ENCODE measurements at places on chromosomes 5 and 9.

- no peaks in the 10 kb centered on the region for H3K27me3 ChIP-seq
- no peak overlapping the region for H3K4me3 ChIP-seq
- no peak for DNase-seq
- no peaks in the 10 kb centered on the region for H3K36me3 ChIP-seq
These were observed 578.0 kb downstream of the EFNA5 start for GRCh38 chr5:107092695-107093094.

DNA sequence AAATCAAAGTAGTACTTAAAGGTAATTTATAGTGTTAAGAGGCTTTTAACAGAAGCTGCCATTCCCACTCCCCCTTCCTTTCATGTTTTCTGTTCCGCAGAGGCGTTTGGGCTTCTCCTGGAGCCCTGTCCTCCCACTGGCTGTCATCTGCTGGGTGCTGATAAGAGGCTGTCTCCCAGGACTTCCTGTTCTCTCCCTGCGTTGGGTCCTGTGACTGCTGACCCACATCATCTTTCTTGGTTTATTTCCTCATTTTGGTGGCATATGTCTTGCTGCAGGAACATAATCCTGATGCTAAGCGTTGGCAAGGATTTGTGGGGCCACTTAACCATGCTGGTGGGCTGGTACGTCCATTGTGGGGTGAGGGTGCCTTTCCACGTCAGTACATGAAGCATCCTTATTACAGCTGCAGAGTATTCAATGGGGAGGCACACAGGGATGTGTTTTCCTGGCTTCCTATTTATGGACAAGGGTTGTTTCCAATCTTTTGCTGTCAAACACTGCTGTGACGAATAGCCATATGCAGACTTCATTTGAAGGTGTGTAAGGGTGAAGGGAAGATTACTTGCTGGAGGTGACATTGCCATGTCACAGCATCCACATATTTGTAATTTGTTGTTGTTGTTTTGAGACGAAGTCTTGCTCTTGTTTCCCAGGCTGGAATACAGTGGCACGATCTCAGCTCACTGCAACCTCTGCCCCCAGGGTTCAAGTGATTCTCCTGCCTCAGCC, 22.3 kb upstream of the RNF130 start:
- H3K27ac ChIP-seq: no peak overlapping the region
- DNase-seq: peak; percentile 50
- H3K4me1 ChIP-seq: no peaks in the 10 kb centered on the region
- H3K4me3 ChIP-seq: no peak overlapping the region
- no peaks in the 10 kb centered on the region for H3K36me3 ChIP-seq

GRCh38 chr9:16817002-16817401, 53.5 kb downstream of the BNC2 start:
- H3K27me3 ChIP-seq: no peaks in the 10 kb centered on the region
- H3K4me3 ChIP-seq: no peak overlapping the region
- DNase-seq: no peak
- no peak overlapping the region for H3K27ac ChIP-seq
- no peaks in the 10 kb centered on the region for H3K4me1 ChIP-seq
- H3K36me3 ChIP-seq: no peaks in the 10 kb centered on the region

- H3K36me3 ChIP-seq: peaks cover 10% of the 10 kb centered on the region
- H3K4me1 ChIP-seq: peaks cover 24% of the 10 kb centered on the region
- H3K27me3 ChIP-seq: no peaks in the 10 kb centered on the region
- H3K27ac ChIP-seq: no peak overlapping the region
- H3K4me3 ChIP-seq: no peak overlapping the region
These were observed 88.8 kb downstream of the NR3C1 start for GRCh38 chr5:143314659-143315058.

DNA sequence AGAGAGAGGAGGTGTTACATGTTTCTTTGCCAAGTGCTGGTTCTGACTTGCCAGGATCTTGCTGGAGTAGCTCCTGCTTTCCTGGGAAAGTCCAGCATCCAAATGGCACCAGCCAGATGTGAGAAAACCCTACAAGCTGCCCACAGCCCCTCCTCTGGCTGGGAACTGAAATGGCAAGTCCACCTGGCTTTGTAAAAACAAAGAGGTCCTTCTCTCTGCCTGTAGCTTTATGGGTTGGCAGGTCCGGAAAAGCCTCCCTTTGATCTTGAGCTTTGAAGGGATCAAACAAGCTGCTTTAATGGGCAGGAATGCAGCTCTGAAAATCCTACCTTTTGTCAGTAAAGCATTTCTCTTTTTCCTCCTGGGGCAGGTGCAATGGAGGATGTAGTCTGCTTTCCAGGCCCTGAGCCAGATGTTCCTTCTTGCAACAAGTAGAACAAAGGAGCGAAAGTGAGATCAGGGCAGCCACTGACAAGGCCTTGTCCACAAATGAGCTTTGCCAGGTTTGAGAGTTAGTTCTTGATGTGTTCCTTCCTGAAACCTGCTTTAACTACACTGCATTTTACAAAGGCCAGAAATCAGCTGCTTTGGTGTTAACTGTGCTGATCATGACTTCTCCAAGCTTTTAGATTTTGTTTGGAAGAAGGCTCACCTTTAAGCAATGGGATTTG, 456.7 kb downstream of the ZNF608 start:
- H3K27ac ChIP-seq: no peak overlapping the region
- no peak for DNase-seq
- H3K27me3 ChIP-seq: no peaks in the 10 kb centered on the region
- H3K4me1 ChIP-seq: peaks cover 13% of the 10 kb centered on the region
- no peak overlapping the region for H3K4me3 ChIP-seq
- no peaks in the 10 kb centered on the region for H3K36me3 ChIP-seq

GRCh38 chr9:83070261-83070660, 7.3 kb upstream of the RASEF start:
- DNase-seq: no peak
- no peaks in the 10 kb centered on the region for H3K4me1 ChIP-seq
- H3K27me3 ChIP-seq: no peaks in the 10 kb centered on the region
- no peak overlapping the region for H3K4me3 ChIP-seq
- H3K27ac ChIP-seq: no peak overlapping the region
- H3K36me3 ChIP-seq: no peaks in the 10 kb centered on the region

DNA sequence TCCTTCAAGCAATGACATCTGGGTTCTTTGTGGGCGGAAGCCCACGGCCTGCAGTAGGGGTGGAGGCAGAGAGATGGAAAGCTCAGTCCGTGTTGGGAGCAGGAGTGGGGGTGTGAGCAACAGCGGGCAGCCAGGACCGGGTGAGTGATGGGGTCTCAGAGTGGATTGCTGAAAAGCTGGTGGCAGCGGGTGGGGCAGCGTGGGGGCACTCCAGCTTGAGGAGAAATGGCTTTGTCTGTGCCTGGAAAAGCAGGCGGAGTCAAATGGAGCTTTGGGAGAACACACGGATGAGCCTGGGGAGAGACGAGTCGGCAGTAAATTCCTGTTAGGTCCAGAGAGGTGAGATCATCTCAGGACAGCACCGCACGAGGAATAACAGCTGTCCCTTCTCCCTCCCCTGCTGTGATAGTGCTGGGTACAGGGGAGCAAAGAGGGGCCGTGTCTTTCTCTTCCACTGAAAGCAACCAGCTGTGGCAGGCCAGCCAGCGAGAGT, 42.1 kb downstream of the CACNA1B start:
- H3K4me1 ChIP-seq: peaks cover 7% of the 10 kb centered on the region
- DNase-seq: no peak
- H3K27ac ChIP-seq: no peak overlapping the region
- no peaks in the 10 kb centered on the region for H3K36me3 ChIP-seq
- peaks cover 4% of the 10 kb centered on the region for H3K27me3 ChIP-seq

GRCh38 chr9:10873999-10874398, 261.2 kb upstream of the PTPRD start:
- no peaks in the 10 kb centered on the region for H3K4me1 ChIP-seq
- H3K4me3 ChIP-seq: no peak overlapping the region
- H3K27ac ChIP-seq: no peak overlapping the region
- H3K27me3 ChIP-seq: no peaks in the 10 kb centered on the region
- no peaks in the 10 kb centered on the region for H3K36me3 ChIP-seq

- H3K36me3 ChIP-seq: no peaks in the 10 kb centered on the region
- H3K4me3 ChIP-seq: no peak overlapping the region
- peak overlapping the region; percentile 82 for H3K27ac ChIP-seq
- no peak for DNase-seq
These were observed 141.1 kb upstream of the SPDL1 start for GRCh38 chr5:169442403-169442874.

DNA sequence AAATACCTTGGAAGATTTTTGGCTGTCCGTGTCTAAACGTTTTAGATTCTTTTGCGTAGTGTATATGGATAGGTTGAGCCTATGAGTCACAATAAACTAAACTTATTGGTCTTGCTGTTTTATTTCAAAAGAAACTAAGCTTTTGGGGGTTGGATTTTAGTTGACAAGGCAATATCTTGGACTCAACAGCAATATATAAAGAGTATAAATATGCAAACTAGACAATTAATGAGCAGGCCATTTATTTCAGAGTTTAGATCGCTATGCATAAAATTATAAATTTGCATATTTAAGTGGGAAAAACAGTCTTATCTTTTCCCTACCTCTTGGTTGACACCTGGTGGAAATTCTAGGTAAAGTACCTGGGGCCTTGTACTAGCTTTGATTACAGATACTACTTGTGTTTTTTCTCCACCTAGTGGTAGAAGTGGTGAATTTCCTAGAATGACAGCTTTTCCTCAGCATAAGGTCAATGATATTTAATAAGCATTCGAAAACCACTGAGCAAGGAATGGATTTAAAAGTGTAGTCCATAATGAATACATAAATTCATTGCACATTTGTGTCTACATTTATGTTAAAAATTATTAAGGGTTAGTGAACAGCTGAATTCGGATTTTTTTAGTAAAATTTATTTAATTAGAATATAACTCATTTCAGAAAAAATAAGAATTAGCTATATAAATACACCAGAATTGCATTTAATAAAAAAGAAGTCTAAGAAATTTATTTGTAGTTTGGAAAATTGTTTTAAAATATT, 1.7 kb upstream of the ARRDC3 start:
- H3K36me3 ChIP-seq: no peaks in the 10 kb centered on the region
- peaks cover 10% of the 10 kb centered on the region for H3K4me1 ChIP-seq
- H3K27me3 ChIP-seq: no peaks in the 10 kb centered on the region
- peak overlapping the region; percentile 92 for H3K27ac ChIP-seq

Measured in tibial artery (tissue), 4 donors.